ENCODE measurements at places on chromosomes 12 and 14.
A peak's percentile ranks its signal among the peaks of the same experiment; 100 is the strongest.

DNA sequence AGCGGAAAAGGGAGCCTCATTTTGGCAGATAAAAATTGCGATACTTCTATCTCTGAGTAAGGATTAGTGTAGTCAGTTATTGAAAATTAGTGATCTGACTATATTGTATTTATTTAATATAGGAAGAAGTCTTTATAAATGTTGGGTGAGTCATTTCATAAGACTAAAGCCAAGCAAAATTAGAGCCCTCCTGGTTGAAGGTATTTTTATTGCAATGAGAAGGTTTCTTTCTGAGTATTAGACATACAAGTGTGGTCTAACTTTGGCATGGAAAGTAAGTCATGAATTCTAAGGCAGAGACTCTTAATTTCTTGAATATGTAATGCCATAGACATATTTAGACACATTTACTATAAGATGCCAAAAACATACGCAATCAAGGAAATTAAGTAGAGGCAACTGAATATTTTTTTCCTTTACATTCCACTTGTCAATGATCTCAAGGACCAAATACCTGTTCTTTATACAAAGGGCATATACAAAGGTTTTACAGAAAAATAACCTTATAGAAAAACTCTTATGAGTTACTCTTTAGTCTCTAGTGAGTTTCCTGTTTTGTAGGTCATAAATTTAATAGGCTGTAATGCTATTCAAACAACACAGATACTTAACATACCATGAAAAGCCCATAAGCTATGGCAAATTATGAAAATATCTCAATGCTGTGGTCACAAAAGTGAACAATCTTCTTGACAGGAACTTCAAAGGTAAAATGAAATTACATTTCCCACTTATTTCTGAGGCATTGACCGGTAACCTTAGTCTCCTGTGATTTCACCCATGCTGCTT lies 156.6 kb upstream of the BTG1 start:
- DNase-seq: no peak

GRCh38 chr12:124402248-124403066 lies 107.6 kb downstream of the RFLNA start:
- no peak for DNase-seq

GRCh38 chr12:21340403-21340802 lies 5.7 kb upstream of the SLCO1A2 start:
- DNase-seq: no peak

GRCh38 chr12:109770104-109770860 lies 56.7 kb downstream of the FAM222A start:
- DNase-seq: no peak

DNA sequence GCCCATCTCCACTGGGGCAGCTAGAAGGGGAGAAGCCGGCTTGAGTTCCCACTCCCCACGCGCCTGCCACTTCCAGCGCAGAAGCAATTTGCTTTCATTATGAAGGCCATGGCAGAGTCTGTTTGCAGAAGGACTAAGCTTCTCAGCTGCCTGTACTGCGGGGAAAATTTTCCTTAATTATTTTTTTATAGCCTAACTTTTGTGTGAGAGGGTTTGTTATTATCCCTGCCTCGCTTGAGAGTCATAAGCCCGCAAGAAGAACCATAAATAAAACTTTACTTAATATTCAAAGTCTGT lies 56.0 kb upstream of the DLK1 start:
- DNase-seq: no peak

GRCh38 chr12:122687086-122687485 lies 16.1 kb downstream of the HCAR2 start:
- no peak for DNase-seq

- no peak for DNase-seq
These were observed 100.5 kb upstream of the RFLNA start for GRCh38 chr12:124194264-124194892.

- DNase-seq: no peak
These were observed 98.3 kb downstream of the PTGER2 start for GRCh38 chr14:52412426-52412825.

DNA sequence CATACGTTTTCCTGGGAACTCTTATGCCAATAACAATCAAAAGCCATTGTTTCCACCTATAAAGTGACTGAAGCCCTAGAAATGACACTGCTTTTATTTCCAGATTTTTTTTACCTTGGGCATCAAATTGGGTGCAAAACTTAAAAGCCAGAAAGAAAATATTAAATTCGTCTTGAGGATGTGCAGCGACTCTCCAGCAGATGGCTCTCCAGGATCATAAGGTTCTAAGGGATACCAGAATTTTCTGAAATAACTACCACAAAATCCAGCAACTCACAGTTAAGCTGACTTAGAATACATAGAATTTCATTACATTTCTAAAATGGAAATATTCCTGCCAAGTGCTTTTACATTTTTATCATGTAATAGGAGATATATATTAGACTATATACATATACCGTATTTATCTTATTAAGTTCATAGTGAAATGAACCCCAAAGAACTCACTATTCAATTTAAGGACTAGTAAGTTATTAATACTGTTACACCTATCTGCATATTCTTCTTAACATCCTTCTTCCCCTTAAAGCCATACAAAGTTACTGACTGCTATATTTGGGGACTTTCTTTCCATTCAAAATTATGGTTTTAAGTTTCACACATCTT lies 44.0 kb downstream of the ARMH4 start:
- DNase-seq: no peak

DNA sequence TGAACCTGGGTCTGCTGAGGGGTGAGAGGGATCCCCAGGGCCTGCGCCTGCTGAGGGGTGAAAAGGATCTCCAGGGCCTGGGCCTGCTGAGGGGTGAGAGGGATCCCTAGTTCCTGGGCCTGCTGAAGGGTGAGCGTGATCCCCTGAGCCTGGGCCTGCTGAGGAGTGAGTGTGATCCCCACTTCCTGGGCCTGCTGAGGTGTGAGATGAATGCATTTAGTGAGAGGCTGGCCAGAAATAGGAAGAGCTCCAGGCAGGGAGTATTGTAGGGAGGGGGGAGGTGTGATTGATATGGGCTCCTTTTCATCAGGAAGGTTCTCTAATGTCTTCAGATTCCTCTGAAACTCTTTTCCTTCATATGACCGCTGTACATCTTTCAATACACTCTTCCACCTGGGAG lies 43.0 kb downstream of the FAM186A start:
- DNase-seq: no peak

DNA sequence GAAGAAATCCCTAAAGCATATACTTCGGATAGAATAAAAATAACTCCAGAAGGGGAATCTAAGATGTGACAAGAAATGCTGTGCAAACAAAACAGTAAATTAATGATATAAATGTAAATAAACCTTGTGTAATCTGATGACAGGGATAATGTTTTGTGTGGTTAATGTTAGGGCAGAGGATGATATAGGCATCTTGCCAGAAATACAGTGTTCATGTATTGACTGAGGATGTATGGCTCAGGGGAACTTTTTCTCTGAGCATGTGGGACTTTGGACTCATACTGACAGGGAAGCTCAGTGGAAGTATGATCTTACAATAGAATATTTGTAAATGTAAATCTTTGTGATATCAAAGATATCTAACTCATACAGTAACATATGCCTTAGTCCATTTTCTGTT lies 420.2 kb downstream of the TMTC2 start:
- no peak for DNase-seq

DNA sequence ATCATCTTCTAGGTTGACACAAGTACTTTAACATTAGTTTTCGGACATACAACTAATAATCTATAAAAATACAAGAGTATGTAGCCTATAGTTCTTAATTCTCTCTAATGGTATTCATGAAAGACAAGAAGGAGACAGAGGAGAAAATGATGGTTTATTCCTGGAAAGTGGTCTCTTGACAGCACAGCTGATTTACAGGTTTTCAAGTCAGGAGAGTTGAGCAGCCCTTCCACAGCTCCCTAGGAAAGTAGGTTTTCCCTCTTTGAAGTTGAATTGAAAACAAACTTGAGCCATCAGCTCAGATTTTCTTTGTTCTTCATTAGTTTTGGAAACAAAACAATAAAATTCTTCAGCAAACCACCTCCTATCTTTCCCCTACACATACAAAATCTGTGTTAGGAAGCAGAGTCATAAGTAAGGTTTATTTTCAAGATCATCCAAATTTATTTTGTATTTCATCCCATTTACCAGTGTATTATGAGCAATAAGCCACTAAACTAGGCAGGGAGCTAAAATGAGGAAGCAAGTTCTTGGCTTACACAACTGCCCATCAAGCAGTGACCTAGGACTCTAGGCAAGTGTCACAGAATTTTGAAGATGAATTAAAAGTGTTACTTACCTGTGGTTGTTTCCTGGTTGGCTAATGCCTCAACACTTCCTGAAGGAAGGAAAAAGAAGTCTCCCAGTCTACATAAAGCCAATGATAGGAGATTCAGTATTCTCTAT lies 357.0 kb downstream of the BCAT1 start:
- DNase-seq: no peak

GRCh38 chr12:18895946-18896345 lies 158.0 kb downstream of the CAPZA3 start:
- DNase-seq: no peak

- DNase-seq: no peak
These were observed 85.7 kb downstream of the BORCS5 start for GRCh38 chr12:12442548-12443071.

- DNase-seq: no peak
These were observed 56.3 kb downstream of the TMEM121 start for GRCh38 chr14:105582639-105583038.

GRCh38 chr12:95733141-95733825 lies 57.3 kb downstream of the NTN4 start:
- no peak for DNase-seq

GRCh38 chr14:87067061-87067460 lies 925.9 kb downstream of the GALC start:
- no peak for DNase-seq

DNA sequence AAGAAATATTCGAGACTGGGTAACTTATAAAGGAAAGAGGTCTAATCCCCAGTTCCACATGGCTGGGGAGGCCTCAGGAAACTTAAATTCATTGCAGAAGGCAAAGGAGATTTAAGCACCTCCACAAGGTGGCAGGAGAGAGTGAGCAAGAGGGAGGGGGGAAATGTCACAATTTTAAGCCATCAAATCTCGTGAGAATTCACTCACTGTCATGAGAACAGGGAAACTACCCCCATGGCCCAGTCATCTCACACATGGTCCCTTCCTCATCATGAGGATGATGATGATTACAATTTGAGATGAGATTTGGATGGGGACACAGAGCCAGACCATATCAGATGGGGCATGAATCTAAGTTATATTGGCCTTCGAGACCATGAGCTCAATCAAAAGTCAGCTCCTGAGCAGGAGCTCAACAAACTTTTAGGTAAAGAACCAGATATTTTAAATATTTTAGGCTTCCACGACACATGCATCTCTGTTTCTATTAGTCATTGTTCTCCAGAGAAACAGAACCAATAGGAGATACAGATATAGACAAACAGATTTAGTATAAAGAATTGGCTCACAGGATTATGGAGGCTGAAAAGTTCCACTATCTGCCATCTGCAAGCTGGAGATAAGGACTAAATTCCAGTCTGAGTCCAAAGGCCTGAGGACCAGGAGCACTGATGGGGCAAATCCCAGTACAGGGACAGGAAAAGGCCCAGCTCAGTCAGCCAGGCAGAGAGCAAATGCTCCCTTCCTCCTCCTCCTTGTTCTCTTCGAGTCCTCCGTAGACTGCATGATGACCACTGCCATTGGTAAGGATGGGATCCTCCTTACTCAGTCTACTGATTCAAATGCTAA lies 24.9 kb downstream of the DGLUCY start:
- peak; percentile 31 for DNase-seq

DNA sequence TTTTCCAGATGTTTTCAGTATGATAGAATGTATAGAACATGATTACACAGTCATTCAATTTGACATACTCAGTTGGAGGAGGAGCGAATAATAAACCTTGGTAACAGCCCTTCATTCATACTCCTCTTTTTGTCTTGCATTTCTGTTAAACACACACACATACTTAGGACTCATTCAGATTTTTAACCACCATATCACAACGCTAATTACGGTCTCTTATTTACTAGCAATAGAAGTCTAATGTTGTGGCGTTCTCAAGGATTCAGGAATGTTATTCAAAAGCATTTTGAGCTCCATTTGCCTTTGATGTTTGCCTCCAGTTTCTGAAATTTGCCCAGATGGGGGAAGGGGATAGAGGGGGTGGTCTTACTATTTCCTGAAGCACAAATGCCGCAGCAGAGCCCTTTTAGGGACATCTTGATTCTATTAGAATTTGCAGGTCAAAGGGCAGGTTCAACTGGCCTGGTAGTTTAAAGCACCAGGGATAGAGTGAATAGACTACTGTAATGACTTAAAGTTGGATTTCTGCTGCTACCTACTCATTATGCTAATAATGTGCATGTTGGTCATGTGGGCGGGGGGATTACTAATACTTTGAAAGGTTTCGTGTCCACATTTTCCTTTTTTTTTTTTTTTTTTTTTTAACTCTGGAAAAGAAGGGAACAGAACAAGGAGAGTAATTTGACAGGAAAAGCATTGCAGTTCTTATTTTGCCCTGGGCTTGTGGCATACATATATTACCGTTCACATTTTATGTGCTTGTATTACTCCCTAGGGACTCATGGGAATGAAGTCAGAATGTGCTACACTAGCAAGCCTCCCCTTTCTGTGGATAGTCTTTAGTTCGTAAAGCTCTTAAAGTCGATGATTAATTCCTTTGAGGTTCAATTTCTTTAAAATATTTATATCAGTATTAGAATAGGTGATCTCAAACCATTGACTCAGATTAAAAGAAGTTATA lies 226.8 kb downstream of the FBXL14 start:
- DNase-seq: no peak

GRCh38 chr12:13374793-13375192 lies 178.3 kb downstream of the EMP1 start:
- no peak for DNase-seq

DNA sequence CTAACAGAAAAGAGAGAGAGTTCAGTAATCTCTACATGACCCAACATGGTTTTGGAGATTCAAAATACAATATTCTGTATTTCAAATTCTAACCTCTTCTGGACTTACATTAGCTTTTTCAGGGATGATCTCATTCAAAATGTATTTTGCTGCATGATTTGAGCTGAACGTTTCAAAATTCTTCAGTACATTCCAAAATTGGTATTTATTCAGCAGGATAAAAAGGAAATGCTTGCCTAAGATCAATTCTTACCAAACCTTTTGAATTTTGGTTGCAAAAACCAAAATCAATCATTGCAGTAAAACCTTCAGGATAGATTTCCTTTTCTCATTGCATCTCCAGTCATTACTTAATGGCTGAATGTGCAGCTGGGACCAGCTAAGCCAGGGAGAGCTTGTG lies 1761.3 kb upstream of the SEL1L start:
- no peak for DNase-seq

- DNase-seq: no peak
These were observed 22.9 kb downstream of the HSP90AA1 start for GRCh38 chr14:102063808-102064429.
